ENCODE measurements at places on chromosomes 3 and 15. TPM values are rescaled to one million over a fixed set of nuclear protein-coding genes. Genes with fewer than 3 reads are reported as not detected.

The TRH gene
- total RNA-seq, result not detected

The CASR gene
- total RNA-seq, result not detected

The GRAMD1C gene
- total RNA-seq, result 3.4 TPM

The ACVR2B gene
- total RNA-seq, result 4.7 TPM

The CTXN2 gene
- not detected for total RNA-seq

GRCh38 chr3:115281697-115282675 lies 134.9 kb upstream of the ZBTB20 start:
- no peak for DNase-seq

GRCh38 chr3:16379838-16380237 lies 114.8 kb downstream of the OXNAD1 start:
- DNase-seq, result no peak

GRCh38 chr3:149371001-149371722 lies 6.3 kb downstream of the TM4SF1 start:
- DNase-seq, result no peak

DNA sequence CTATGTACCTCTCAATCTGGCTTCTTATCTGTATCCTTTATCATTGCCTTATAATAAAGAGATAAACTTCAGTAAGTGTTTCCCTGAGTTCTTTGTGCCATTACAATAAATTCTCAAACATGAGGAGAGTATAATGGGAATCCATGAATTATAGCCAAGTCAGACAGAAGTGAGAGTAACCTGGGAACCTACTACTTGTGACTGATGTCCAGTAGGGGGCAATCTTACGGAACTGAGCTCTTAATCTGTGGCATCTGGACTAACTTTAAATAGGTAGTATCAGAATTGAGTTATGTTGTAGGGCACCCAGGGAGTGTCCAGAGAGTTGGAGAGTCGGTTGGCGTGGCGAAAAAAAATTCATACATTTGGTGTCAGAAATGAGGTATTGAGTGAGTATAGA lies 542.6 kb downstream of the ZBBX start:
- no peak for DNase-seq

All from left ventricle myocardium superior (tissue), 1 donor.